ENCODE measurements at places on chromosomes 3 and 15.

DNA sequence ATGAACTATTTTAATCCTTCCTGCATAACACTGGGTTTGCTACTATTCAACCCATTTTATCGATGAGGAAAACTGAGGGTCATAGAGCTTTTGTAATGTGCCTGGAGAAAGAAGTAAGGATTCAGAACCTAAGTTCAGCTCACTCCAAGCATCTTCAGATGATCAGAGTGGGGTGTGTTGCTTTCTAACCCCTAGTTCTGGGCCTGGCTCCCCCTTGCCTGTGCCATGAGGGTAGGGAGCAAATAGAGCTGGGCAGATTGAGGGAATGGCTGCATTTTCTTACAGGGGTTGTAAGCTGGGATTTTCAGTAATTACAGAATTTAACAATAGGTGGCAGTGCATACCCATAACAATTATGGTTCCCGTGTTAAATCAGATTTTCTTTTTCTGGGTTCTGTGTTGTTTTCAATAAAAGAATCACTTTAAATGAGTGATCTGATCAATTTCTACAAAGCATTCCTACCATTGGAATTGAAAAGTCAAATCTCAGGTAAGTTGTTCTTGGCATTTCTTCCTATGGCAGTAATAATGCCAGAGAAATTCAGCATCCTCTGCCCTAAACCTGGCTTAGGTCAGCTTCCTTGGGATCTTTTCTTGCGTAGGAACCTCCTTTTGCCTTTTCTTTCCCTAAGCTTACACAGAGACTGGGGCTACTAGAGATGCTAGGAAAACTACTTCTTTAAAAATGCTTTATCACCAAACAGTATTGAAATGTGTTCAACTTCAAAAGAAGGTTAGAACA, 103.8 kb upstream of the IL12A start:
- DNase-seq = no peak

- DNase-seq = no peak
Measured at GRCh38 chr3:51678186-51678585, 7.1 kb downstream of the TEX264 start.

GRCh38 chr15:42584031-42584765, 8.8 kb downstream of the STARD9 start:
- no peak for DNase-seq

DNA sequence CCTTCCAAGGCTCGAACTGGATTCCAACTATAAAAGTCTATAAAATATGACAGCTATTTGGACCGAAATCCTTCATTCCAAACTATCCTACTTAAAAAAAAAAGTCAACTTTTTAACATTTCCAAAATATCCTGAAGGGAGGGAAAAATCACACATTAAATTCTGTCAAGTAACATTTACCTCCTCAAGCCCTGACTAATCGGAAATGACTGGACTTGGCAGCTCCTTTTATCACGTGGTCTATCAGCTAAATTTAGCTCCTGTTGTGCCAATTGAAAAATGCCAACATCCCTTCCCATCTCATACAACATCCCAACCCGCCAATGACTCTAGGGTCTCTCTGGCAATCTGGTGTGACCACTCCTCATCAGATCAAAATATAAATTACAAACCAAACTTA, 297.9 kb downstream of the FHIT start:
- DNase-seq = no peak

DNA sequence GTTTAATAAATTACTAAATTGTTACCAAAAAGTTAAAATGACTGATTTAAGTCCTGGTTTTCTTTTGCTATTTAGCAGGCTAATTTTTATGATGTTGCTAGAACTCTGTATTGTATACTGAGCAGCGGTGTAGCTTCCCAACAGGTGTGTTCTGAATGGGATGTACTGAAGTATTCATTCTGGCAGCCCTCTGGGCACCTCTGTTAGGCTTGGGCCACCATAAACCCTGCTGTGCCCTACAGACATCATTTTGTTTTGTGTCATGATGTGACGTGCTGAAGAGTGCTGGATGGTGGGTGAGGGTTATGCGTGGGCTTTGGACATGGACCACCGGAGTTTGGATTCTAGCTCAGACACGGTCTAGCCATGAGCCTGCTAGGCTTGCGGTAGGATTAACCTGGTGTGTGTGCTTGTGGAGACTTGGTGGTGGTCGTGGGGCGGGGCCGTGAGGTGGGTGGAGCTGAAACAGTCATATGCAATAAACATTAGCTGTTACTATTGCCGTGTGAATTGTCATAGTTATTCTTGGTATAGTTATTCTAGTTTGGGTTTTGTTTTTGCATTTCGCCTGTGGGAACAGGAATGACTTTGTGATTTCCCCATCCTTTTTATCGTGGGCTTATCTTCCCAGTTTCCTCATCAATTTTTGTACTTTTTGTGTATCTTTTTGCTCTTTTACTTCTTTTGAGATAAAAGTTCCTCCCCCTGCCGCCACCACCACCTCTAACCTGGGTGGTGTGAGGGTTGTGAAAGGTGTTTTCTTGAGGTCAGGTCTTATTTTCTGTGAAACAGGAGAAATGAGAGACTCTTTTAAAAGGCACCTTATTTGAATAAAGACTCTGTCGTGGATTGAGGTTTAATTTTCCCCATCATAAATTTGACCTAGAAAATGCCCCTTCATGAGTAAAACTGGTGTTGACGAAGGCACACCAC, 93.7 kb downstream of the MCTP2 start:
- DNase-seq = peak; percentile 18

DNA sequence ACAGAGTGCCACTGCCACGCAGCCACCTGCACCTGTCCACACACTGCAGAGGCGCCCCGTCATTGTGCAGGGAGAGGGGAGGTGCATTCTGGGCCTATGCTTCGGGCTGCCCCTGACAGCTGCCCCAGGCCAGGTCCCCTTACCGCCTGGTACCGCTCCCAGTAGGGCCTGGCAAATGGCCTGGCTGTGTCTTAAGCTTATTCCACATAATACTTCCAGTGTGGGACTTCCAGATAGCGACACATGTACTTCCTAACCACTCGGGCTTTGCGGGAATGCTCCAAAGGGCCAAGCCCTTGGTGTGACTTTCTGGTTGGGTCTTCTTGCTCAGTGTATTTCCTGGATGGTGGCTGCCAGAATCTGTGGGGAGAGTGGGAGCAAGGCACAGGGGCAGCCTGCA, 254.3 kb upstream of the CHRNA7 start:
- DNase-seq = no peak

DNA sequence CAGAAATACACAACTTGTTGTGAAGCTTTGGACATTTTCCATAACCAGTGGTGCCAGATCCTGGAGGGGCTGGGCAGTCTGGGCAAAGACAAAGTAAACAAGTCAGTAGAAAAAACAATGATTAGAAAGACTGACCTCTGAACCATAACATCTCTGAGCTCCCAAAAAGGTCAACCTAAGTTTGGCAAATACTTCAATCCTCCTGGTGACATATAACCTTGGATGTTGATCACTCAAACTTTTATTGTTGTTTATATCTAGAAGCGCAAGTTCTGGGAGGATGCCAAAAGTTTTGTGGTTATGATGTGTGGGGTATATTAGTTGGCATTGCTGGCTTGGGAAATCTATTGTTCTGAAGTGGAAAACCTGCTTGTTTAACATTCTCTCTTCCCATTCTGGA, 257.7 kb downstream of the DIPK2A start:
- no peak for DNase-seq
